Frontal cortex (tissue), 4 donors: ENCODE measurements at places on chromosomes 2 and 18. TPM values are rescaled to one million over a fixed set of nuclear protein-coding genes. Genes with fewer than 3 reads are reported as not detected.

DNA sequence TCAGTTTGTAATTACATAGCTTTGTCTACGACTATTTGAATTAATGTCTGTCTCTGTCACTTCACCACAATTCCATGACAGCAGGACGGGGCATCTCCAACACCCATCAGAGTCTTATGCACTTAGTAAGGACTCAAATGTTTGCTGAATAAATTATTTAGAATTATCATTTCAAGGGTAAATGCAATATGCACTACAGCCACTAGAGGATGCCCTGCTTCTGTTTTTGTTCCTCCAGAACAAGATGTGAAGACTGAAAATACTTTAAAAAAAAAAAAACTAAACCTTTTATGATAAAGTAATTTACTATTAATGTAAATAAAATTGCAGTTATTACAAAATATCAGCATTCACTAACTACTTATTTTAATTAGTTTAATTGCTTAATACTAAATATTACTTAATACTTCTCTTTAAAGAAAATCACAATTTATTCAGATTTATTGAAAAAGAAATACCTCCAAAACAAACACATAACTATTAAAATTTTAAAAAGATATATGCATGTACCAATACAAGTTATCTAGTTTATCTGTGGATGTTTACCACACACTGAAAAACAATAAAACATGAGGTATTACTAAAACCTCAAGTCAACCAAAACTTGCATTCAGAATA is 3.2 kb downstream of the PIGN start:
- DNase-seq, result peak; percentile 19

DNA sequence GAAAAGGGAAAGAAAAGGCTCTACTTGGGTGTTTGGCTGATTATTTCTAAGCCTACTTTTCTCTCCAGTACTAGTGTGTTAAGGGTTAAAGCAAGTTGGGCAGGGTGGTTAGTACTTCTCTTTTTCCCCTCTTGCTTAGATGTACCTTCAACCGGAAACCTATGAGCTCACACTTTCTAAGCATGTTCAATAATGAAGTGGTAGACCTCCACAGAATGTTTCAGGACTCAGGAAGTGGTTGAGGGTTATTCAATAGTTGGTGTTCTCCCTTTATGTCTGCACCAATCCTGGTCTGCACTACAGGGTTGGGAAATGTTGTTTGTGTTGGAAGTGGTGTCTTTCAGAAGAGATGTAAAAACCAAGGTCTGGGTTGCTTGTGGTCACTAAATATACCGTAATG is 137.1 kb downstream of the ZEB2 start:
- no peak for DNase-seq

DNA sequence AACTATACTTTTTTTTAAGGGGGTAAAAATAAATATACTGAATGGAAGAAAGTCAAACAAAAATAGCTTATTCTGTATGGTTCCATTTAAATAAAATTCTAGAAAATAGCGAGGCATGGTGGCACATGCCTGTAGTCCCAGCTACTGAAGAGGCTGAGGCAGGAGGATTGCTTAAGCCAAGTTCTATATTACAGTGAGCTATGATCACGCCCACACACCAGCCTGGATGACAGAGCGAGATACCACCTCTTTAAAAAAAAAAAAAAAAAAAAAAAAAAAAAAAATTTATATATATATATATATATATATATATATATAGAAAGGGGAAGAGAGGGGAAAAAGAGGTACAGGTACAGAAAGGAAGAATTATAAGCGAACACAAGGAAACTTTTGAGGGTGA is 77.7 kb downstream of the MEMO1 start:
- DNase-seq, result no peak

DNA sequence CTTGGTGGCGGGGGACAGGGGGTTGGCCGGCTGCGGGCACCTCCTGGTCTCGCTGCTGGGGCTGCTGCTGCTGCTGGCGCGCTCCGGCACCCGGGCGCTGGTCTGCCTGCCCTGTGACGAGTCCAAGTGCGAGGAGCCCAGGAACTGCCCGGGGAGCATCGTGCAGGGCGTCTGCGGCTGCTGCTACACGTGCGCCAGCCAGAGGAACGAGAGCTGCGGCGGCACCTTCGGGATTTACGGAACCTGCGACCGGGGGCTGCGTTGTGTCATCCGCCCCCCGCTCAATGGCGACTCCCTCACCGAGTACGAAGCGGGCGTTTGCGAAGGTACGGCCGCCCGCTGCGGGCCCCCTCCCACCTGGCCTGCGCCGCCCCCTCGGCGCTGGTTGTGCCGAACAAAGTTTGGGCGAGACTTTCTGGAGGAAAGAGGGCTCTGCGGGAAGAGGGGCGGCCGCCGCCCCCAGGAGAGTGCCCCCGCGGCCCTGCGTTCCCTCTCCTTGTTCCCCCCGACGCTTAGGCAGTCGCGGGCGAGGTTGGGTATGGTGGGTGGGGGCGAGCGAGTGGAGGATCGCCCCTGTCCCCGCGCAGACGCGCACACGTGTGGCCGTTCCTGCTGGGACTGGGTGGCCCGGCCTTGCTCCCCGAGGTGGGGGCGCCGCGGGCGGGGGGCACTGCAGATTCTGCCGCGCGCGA is 866 bp downstream of the CRIM1 start:
- peak; percentile 41 for DNase-seq

DNA sequence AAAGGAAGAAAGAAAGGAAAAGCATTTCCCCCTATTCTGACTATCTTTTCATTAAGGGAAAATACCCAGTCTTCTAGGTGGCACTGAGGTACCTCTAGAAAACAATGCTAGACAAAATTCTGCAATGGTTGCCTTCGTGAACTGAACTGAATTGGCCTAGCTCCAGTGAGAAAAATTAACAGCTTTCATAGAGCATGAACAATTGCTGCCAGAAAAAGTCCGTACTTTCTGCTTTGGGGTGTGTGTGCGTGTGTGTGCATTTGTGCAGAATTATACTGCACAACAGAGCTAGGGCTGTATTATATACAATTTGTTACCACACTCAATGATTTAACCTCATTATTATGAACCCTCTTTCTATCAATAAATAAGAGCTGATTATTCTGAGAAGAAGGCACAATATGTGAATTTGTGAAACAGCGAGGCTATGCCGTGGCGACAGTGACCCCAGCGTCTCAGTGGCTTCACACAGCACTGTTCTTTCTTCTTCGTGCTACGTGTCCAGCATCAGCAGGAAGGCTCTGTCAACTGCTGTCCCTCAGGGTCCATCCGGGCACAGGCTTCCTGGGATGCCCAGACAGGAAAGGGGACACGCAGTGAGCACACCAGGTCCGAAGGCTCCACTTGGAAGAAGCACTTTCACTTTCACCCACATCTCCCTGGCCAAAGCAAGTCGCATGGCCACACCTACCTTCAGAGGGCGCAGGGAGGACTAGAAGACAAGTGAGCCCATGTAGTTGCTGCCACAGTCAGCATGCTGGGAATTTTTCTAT is 47.5 kb downstream of the PTGR3 start:
- no peak for DNase-seq

RFX8 gene
- total RNA-seq, result 0.41 TPM

GRCh38 chr2:168964251-168964807 is 63.2 kb downstream of the G6PC2 start:
- no peak for DNase-seq

FMNL2 gene
- 93.8 TPM for total RNA-seq

DNA sequence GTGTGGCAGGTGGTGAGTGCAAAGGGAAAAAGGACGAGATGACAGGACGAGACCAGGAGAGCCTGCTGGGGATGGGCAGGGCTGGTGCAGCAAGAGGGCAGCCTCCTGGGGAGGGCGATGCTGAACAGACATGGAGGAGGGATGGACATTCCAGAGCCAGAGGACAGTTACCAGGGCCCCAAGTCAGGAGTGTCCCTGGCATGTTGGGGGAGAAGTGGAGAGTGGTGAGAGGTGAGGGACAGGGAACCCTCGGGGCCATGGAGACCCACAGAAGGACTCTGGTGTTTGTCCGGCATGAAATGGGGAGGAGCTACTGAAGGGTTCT is 19.0 kb downstream of the MTERF4 start:
- DNase-seq, result no peak

ABCG8 gene
- total RNA-seq, result 0.41 TPM

DNA sequence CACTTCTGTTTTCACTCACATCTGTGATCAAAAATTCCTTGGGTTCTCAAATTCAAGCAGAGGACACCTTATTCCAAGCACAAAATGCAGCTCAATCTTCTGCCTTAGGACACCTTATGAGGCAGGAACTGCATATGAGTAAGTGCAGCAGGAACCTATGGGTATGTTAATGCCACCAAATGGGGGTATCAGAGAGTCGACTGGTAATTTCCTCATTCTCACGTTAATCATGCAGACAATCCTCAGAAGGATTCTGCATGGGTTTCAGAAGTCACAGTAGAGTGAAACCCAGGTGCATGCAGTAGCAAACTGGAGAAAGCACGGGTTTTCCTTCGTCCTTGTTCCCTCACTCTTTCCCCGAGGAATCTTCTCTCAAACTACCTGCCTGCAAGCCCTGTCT is 452.8 kb downstream of the CBLN2 start:
- DNase-seq, result no peak

DPYSL5 gene
- 101 TPM for total RNA-seq

CFAP210 gene
- total RNA-seq, result 5.3 TPM

GRCh38 chr2:71858071-71858470 is 289.6 kb downstream of the CYP26B1 start:
- no peak for DNase-seq

GCG gene
- 0.41 TPM for total RNA-seq

TMEM163 gene
- 16.3 TPM for total RNA-seq

DCC gene
- total RNA-seq, result 15.1 TPM

DNA sequence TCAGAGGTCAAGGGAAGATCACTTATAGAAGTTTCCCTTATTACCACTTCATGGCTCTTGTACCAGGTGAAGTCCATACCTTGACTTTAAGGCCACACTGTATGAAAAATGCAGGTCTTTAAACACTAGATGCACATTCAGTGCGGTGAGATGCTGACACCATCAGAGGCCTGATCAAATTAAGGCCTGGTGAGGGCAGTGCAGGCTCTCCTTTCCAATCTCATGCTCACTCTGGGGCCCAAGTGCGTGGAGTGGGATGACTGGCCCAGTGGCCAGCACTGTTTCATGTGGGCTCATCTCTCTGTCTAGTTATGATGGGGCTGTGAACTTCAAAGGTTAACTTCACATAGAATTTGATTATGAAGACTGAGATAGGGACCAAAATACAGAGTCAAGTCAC is 281.1 kb downstream of the SLC4A3 start:
- no peak for DNase-seq

GRCh38 chr2:231364961-231365810 is 30.3 kb upstream of the B3GNT7 start:
- DNase-seq, result peak; percentile 70

DNA sequence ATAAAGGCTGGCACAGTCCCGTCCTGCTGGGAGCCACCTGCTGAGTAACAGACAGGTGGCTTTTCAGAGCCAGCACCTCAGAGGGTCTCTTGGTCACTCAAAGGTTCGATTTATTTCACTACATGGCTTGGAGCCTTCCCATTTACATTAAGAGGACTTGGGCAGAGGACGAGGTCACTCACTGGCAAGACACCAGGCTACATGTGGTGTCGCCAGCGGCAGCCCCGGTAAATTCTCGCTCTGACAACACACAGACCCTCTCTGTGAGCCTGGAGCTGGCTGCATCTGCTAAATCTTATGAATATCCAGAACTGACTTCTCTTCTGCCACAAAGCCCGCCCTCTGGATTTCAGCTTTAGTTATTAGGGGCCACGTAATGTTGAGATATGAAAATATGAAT is 254.7 kb downstream of the VAPA start:
- DNase-seq, result no peak

DNA sequence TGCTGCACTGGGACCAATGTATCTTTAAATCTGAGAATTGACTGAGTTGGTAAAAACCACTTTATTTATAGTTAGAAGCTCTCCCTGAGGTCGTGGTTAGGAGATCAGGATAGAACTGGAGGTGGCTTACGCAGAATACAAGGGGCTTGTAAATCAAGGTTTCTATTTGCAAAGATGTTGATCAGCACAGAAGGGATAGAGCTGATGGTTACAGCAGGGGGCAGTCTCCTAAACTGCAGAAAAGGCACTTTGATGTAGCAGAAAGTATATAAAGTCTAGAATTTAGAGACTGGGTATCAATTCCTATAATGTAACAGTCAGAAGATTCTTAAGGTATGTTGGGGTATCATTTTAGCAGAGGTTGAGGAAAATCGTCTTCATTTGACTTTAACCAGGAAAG is 25.2 kb upstream of the ACVR1 start:
- no peak for DNase-seq

GRCh38 chr18:22169889-22170420 is 566 bp downstream of the GATA6 start:
- DNase-seq, result no peak

DNA sequence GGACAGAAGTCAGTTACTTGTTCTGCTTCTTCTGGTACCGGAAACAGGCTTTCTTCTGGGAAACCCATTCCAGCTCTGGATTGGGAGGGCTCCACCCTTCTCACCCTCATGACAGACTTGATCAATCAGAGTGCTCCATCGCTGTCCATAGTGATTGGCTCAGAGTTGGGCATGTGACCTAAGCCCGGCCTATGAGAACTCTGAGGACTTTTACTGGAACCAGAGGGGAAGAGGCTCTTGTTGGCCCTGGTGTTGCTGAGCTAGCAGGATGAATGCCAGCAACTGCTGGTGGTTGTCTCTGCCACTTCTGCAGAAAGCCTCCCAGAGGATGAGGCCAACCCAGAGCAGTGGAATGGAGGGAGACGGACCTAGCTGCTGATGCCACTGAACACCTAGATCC is 33.3 kb downstream of the TMEM37 start:
- no peak for DNase-seq

- DNase-seq, result no peak
Measured at GRCh38 chr2:105827351-105828096, 82.8 kb downstream of the NCK2 start.

RUFY4 gene
- total RNA-seq, result not detected

- no peak for DNase-seq
Measured at GRCh38 chr2:146143971-146144370, 1624.1 kb upstream of the ZEB2 start.

DNA sequence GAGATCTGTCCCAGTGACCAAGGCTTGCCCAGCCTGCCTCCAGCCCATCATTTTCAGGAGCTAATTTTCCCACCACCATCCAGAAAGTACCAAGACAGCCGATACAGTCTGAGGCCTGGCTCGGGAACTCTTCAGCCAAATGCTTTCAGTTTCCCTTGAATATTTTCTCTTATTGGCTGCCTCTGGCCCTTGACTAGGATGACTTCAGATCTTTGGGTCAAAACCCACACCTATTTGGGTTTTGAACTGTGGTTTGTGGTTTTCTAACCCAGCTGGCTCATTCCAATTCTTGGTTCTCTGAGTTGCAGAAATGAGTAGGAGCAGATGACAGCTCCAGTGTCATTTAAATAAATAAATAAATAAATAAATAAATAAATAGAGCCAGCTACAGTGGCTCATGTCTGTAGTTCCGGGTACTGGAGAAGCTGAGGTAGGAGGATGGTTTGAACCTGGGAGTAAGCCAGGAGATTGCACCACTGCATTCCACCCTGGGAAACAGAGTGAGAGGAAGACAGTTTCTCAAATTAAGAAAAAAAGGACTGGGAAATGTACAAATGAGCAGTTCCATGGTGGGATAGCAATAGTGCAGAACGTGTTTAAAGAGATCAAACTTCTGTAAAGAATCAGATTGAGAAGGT is 465.0 kb upstream of the SOX11 start:
- no peak for DNase-seq

SGPP2 gene
- total RNA-seq, result 0.82 TPM
